ENCODE measurements at places on chromosomes 6 and 20. TPM values are rescaled to one million over a fixed set of nuclear protein-coding genes. Genes with fewer than 3 reads are reported as not detected.
A peak's percentile ranks its signal among the peaks of the same experiment; 100 is the strongest.

DNA sequence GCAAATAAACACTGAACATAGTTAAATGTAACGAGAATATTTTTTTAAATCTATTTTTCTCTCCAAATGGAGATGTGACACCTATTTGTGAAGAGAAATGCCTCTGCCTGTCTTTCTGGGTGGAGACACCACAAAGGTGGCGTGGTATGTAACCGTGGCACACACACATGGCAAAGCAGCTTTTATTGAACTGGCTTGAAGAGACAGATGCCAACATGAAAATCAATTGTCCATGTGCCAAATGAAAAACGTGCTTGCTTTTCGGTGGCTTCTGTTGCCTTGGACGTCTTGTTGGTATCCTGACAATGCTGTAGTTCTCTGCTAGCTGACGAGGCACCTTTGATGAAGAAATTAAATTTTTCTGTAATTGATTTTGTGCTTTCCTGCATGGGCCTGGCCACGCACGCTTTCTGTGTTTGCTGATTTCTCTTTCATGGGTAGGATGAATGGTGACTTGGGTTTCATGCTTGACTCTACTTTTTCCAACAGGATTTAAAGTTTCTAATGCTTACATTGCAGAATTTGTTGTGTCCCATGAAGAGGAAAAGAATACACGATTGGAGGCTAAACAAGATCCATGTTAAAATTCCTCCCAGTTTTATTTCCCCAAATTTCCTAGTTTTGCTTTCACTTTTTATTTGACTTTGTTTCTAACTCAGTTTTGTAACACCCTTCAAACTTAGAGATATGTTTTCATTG lies 202.6 kb downstream of the TMEM242 start:
- no peak for DNase-seq

GRCh38 chr6:32149932-32150870 lies 1.5 kb downstream of the PRRT1 start:
- no peak for DNase-seq

DNA sequence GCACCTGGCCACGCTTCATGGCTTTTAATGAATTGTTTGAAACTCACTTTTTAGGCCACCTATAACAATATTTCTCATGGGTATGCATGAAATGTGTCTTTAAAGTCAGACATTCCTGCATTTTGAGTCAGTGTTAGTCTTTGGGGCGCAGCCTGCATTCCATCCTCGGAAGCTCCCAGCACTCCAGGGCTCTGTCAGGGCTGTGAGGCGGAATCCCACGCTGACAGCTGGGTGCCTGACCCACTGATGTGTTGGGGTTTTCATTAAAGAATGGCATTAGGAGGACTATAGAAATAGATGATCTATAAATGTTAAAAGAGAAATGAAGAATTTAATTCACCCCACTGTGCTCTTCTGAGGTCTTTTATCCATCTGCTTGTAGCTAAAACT lies 16.2 kb upstream of the CLDN20 start:
- no peak for DNase-seq

DNA sequence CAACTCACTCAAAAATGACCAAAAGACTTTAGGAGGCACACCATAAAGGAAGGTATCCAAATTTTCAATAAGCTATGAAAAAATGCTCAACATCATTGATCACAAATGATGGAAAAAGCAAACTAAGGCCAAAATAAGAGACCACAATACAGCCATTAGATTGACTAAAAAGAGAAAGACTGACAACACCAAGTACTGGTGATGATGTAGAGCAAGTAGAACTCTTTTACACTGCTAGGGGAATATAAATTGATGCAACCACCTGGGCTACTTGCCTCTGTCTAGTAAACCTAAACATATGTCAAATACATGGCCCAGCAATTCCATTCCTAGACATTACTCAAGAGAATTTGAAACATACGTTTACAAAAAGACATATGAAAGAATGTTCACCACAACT lies 148.6 kb downstream of the GRM4 start:
- DNase-seq: no peak

DNA sequence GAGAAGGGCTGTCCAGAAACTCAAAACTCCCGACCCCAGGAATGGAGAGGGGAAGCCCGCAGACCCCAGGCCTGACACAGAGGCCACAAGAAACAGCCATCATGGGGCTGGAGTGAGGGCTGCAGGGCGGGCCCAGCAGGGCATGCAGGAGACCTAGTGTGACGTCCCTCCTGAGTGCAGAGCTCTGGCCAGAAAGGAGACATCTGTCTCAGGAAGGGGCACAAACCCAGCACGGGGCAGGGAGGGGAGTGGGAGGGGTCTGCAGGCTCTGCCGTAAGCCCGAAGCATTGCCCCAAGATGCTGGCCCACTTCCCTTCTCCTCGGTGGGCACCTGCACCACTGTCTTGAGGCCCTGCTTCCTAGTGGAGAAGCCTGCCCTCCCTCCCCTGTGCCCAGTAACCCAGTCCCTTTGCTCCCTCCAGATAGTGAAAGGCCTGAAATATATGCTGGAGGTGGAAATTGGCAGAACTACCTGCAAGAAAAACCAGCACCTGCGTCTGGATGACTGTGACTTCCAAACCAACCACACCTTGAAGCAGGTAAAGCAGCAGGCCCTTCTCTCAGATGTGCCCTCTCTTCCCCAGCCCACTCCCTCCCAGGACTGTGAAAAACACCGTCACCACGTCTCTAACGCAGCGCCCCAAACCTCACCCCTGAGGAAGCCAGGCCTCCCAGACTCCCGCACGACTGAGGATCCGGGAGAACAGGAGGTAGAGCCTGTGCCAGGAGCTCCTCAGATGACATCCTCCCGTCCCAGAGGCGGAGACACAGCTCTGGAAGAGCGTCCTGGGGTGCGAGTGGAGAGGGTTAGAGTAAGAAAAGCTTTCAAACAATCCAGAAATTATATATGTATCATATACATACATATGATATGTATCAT lies 9.7 kb downstream of the CST7 start:
- peak; percentile 39 for DNase-seq

DNA sequence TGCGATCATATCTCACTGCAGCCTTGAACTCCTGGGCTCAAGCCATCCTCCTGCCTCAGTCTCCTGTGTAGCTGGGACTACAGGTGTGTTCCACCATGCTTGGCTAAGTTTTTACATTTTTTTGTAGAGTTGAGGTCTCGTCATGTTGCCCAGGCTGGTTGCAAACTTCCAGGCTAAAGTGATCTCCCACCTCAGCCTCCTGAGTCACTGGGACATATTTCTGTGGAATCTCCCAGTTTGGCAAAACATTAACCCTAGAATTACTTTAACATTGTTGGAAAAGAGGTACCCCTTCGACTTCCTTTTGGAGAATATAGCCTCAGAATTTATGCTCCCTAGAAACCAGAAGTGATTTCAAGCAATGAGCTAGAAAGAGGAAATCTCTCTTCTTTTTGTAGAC lies 57.2 kb downstream of the SHLD1 start:
- DNase-seq: no peak

The SFTA2 gene
- total RNA-seq: 0.76 TPM

The BANF2 gene
- total RNA-seq: not detected

DNA sequence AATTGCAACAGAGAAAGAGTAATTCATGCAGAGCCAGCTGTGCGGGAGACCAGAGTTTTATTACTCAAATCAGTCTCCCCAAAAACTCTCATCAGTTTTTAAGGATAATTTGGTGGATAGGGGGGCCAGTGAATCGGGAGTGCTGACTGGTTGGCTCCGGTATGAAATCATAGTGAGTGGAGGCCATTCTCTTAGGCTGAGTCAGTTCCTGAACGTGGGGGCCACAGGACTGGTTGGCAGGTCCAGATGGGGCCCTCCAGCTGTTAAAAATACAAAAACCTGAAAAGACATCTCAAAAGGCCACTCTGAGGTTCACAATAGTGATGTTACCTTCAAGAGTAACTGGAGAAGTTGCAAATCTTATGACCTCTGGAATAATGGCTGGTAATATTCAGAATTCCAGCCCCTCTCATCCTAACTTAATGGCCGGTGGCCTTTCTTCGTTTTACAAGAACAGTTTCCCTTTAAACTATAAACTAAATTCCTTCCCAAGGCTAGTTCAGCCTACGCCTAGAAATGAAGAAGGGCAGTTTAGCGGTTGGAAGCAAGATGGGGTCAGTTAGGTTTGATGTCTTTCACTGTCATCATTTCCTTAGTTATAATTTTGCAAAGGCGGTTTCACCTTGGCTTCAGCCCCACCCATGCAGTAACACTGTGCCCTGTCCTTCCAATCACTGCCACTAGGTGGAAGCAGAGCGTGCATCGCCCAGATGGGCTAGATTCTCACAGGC lies 6.8 kb upstream of the MICA start:
- DNase-seq: peak; percentile 93

DNA sequence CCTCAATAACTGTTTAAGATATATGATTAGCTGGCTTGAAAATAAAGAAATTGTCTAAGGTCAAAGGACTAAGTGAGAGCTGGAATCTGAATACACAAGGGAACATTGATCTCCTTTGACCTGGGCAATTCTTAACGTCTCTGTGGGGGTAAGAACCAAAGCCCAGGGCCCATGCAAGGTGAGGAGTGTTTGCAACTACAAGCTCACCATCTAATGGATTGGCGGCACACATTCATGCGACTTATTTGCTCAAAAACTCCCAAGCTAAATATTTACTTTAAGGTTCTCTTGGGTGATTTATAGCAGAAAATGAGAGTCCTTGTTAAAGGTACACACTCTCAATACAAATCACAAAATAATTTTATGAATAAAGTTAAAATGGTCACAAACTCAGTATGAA lies 392.0 kb upstream of the FLRT3 start:
- no peak for DNase-seq

The KDM1B gene
- total RNA-seq: 15.8 TPM

- DNase-seq: no peak
These were observed 81.2 kb upstream of the LOC128125822 start for GRCh38 chr6:63491119-63491518.

- DNase-seq: no peak
These were observed 11.8 kb upstream of the SPAG4 start for GRCh38 chr20:35603695-35604448.

GRCh38 chr6:111685058-111685457 lies 79.4 kb upstream of the TRAF3IP2 start:
- DNase-seq: no peak

GRCh38 chr20:21077809-21078345 lies 28.3 kb downstream of the LINC00237 start:
- DNase-seq: no peak

The HDGFL1 gene
- not detected for total RNA-seq

GRCh38 chr6:13472099-13472498 lies 15.3 kb downstream of the GFOD1 start:
- DNase-seq: no peak

The HEY2 gene
- total RNA-seq: 4.3 TPM

The E2F1 gene
- total RNA-seq: 1.4 TPM

The LTB gene
- 4.0 TPM for total RNA-seq

DNA sequence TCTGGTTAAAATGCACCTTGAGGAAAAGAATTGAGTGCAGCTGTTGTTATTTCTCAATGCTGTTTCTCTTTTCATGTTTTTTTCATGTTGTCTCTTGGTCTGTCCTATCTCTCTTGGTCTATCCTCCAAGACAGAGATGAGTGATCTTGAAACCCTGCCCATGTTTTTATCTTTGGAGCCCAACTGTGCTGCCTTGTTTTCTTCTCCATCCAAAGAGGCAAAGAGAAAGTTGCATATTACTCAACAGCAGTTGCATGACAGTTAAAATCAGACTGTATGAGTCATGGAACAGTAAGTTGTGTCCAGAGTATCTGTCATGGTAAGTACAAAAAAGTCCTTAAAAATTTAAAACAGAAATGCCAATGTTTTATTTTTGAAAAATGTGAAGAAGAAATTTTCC lies 26.2 kb downstream of the BCAS1 start:
- no peak for DNase-seq

DNA sequence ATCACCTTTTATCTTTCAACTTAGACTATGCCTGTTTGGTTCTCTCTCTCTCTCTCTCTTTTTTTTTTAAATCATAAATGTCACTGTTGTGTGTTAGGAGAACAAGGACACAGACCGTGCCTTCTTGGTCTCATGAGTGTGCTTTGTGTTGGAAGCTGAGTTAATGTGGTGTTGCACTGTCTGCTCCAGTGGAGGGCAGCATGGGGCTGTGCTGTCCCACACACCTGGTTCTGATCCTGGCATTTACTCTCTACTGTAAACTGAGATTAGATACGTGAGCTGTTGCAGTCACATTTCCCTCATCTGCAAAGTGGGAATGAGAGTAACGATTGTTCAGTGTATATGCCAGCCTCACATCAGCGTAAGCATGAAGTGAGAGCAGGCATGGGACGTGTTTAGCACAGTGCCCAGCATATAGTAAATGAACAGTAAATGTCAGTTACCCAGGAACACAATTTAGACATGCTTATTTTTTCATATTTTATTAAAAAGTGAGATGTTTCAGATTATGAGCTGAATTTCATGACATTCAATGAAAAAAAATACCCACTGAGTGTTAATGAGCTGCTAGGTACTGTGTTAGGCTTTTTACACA lies 161.1 kb downstream of the FARS2 start:
- no peak for DNase-seq

- no peak for DNase-seq
These were observed 454.3 kb downstream of the BTBD3 start for GRCh38 chr20:12371990-12372389.

DNA sequence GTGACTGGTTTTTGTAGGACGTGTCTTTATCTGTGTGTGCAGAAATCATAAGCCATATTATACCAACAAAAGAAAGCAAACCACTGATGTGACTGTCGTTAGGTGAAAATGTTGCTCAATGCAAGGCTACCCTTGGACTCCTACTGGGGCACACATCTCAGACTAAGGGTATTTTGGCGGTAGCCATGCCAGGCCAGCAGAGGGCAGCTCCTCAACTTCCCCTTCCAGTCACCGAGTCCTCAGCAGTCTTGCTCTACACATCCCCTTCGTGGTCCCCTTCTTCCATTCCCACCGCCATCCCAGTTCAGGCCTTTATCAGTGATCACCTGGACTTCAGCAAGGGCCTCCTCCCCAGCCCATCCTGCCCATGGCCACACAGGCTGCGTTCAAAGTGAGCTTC lies 113.7 kb upstream of the GGTLC1 start:
- DNase-seq: no peak

The FAM110A gene
- total RNA-seq: 4.2 TPM

DNA sequence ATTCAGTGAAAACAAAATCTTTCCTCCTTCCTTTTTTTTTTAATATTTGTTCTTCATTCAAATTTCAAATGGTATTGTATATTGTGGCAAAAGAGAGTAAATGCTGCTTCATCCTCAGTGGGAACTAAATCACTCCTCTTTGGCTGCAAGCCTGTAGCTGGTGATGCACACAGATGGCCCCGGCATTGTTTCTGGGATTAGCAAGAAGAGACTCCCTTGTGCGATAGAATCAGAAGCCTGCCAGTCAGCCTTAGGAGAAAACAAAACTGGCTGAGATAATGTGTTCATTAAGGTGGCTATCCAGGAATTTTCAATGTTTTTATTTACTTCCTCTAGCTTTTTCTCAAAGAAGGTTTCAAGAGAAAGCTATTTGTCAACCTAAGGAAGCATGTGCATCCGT lies 20.7 kb upstream of the ELOVL2 start:
- no peak for DNase-seq

GRCh38 chr20:2701671-2702081 lies 9.1 kb downstream of the EBF4 start:
- DNase-seq: no peak

The TMEM217 gene
- 1.6 TPM for total RNA-seq

Data from sciatic nerve (tissue), 2 donors.